CMK (cell line): ENCODE measurements at places on chromosomes 4 and X.

DNA sequence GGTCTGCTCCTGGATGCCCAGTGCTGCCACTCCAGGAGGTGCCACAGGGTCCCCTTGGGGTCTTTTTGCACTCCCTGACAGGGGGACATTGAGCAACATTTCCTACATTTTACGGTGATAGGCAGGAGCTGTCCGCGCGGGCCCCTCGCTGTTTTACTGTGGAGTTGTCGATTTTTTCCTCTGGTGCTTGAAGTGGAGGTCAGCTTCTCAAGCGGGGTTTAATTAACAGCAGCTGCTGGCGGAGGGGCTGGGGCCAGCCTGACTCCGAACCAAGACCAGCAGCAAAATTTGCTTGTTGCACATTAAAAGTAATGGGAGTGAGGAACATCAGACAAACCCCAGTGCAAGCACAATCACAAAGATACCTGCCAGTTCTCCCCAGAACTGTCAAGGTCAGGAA, 13.2 kb upstream of the SH3TC1 start:
- DNase-seq = no peak

DNA sequence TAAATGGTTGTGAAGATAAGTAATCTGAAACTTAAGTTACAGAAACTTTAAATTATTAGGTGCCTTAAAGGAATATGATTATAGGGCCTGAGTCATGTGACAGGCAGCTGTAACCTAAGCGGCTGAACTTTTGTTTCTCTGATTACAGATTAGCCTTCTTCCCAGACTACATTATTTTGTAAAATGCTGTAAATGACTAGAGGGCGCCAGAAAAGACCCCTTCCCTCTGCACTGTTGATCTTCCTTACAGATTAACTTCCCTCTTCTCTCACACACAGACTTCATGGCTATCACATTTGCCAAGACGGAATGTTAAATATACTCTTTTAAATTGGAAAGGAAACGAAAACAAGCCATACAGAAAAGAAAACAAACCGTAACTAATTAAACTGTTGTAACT, 96.6 kb downstream of the EVC2 start:
- DNase-seq = no peak

DNA sequence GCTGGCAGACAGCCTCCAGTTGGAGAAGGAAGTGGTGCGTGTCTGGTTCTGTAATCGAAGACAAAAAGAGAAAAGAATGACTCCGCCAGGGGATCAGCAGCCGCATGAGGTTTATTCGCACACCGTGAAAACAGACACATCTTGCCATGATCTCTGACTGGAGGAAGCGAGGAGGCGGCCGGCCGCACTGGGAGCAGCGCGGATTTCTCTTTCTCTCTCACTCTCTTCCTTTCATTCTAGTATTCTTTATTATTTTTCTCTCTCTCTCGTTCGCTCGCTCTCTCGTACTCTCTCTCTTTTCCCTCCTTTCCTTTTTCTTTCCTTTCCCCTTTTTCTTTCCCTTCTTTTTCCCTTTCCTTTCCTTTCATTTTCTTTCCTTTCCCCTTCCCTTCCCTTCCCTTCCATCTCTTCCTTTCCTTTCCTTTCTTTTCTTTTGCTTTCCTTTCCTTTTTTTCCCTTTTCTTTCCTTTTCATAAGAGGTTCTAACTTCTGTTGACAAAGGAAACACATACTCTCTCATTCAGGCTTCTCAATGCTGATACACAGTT, 1.2 kb downstream of the POU3F4 start:
- DNase-seq = no peak

DNA sequence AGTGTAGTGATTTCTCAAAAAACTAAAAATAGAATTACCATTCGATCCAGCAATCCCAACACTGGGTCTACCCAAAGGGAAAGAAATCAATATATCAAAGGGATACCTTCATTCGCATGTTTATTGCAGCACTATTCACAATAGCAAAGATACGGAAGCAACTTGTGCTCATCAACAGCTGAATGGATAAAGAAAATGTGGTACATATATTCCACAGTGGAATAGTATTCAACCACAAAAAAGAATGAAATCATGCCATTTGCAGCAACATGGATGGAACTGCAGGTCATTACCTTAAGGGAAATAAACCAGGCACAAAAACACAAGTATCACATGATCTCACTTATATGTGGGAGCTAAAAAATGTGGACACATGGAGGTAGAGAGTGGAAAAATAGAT, 42.7 kb upstream of the NKAP start:
- no peak for DNase-seq

GRCh38 chr4:141046255-141046654, 87.0 kb downstream of the RNF150 start:
- DNase-seq = no peak

DNA sequence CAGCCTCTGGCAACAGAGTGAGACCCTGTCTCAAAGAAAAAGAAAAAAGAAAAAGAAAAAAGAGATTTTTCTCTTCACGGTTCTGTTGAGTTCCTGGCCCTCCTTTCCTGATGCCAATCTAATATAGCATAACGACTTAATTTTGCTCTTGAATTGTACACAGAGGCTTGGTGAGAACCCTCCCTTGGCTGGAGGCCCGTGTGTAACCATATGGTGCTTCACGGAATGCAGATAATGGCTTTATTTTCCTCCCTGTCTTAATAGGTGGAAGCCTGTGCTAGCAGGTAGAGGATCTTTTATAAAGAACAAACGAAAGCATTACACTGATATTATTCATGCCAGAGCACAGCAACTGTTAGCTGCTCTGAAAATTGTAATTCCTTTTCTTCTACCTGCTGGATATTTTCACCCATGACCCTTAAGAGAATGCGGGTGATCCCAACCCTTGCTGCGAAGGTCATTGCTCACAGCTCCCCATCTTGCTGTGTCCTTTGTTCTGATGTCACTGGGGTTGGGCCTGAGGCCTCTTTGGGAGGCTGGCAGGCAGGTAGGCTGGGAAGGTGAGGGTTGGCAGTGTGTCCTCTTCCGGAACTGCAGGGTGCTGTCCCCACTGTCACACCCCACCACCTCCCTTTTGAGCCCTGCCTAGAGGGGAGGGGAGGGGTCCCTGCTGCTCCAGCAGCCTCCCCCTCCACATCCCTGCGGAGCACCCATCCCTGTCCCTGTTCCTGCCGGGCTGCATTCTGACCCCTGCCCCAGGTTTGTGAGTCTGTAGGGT, 83.8 kb upstream of the STOX2 start:
- DNase-seq = no peak

DNA sequence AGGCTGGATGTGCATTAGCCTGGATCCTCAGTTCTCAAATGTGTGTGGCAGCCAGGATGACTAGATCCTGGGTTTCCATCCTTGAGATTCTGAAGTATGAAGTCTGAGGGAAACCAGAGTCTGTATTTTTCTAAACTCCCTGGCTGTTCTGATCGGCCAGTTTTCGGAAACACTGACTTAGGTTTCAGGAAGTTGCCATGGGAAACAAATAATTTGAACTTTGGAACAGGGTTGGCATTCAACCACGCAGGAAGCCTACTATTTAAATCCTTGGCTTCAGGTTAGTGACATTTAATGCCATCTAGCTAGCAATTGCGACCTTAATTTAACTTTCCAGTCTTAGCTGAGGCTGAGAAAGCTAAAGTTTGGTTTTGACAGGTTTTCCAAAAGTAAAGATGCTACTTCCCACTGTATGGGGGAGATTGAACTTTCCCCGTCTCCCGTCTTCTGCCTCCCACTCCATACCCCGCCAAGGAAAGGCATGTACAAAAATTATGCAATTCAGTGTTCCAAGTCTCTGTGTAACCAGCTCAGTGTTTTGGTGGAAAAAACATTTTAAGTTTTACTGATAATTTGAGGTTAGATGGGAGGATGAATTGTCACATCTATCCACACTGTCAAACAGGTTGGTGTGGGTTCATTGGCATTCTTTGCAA, 67.6 kb downstream of the PDGFRA start:
- no peak for DNase-seq

GRCh38 chrX:17226736-17227135, 148.3 kb upstream of the NHS start:
- no peak for DNase-seq

- DNase-seq = no peak
These were observed 17.1 kb upstream of the ANXA3 start for GRCh38 chr4:78534286-78534955.

GRCh38 chr4:122796801-122797404, 29.7 kb upstream of the FGF2 start:
- no peak for DNase-seq

GRCh38 chrX:38552721-38553120, 8.6 kb upstream of the TSPAN7 start:
- no peak for DNase-seq

DNA sequence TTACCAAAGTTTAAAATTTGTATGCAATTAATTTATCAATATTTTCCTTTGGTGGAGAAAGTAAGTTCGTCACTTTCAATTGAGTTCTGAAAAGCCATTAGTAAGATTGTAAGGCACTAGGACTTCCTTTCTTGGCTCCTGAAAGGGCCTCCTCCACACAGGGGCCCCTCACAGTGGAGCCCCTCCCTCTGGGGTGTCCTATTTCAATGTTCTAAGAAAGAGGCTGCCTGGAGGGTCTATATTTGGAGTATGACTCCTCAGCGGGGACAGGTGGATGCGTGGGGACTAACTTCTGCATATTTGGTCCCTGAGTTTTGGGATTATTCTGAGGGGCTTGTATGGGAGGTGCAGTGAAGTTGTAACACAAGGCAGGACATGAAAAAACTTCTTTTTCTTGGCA, 1.6 kb upstream of the ARMCX4 start:
- DNase-seq = no peak

DNA sequence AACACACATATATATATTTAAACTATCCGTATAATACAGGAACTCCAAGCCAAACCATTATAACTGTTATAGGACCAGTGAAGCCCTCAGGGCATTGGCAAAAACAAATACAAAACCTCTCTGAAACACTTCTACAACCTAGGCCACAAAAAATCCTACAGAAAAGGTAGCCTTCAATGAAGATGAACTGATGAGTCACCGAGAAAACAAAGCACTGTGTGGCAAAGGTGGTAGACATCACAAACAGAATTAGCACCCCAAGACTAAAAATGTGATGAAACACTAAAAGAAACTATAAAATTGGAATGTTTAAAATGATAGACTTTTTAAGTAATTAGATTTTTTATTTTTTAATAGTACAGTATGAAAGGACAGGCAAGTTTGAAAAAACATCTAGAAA, 5.5 kb upstream of the HSPA4L start:
- DNase-seq = no peak

- no peak for DNase-seq
These were observed 43.5 kb downstream of the MID1 start for GRCh38 chrX:10576777-10577447.

GRCh38 chr4:131650951-131651350, 1498.1 kb upstream of the PCDH10 start:
- DNase-seq = no peak

DNA sequence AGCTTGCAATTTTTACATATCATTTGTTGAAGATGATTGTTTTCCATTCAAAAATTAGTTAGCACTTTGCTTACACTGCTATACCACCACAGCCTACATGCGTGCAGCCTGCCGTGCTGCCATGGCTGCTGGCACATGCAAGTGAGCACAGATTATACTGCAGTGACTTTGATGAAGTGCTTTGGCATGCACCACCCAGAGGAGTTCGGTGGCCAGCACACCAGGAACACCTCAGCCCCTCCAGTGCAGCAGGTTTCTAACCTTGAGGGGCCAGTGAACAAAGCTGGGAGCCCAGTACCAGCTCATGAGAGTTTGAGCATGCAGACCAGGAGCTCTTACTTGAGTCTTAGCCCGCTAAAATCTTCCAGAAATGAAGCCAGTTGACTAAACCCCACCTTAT, 431.5 kb downstream of the DACH2 start:
- no peak for DNase-seq

- no peak for DNase-seq
These were observed 207.2 kb downstream of the NLGN4X start for GRCh38 chrX:6021316-6022091.

GRCh38 chr4:152000518-152000917, 239.7 kb upstream of the GATB start:
- no peak for DNase-seq

DNA sequence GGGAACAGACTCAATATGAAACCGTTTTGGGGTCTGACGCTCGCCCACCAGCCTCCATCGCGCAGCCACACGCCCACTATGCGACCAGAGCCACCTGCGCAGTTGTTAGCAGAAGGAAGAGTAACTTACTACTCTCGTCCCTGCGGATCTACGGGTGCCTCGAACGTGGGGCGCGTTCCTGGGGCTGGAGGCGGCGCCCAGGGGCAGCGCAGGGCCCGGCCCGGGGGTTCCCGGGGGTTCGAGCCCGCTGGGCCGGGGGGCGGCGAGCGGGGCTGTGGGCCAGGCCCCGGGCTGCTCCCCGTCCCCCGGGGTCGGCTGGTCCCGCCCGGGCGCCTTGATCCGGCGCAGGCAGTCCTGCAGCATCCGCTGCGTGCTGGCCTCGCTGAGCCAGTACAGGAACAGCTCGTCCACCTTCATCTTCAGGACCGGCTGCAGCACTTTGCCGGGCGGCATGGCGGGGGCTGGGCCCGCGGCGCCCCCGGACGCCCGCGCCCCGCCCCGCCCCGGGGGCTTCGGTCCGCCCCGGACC, 404 bp downstream of the PPP2R3B start:
- peak; percentile 11 for DNase-seq

- DNase-seq = no peak
These were observed 159.1 kb upstream of the KIT start for GRCh38 chr4:54498661-54499111.

GRCh38 chrX:112839856-112840255, 775 bp downstream of the AMOT start:
- no peak for DNase-seq

GRCh38 chrX:40893251-40893910, 158.0 kb upstream of the MED14 start:
- DNase-seq = no peak

DNA sequence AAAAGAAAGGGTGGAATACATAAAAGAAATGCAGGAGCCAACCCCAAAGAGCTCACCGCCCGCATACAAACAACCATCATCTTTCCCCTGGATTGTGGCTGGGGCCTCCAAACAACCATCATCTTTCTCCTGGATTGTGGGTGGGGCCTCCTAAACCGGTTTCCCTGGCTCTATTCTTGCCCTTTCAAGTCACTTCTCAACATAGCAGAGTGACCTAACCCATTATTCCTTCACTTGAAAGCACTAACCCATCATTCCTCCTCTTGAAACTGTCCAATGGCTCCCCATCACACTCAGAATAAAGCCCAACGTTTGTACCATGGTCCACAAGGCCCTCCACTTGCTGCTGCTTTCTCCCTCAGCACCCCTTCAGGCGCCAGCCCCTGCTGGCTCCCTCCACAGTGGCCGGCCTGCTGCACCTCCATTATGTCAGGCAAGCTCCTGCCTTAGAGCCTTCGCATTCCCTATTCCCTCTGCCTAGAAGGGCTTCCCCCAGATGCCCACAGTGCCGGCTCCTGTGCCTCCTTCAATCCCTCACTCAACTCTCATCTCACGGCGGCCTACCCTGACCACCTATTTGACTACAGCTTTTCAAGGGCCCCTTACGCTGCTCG, 24.1 kb downstream of the SMIM43 start:
- no peak for DNase-seq

- DNase-seq = no peak
These were observed 62.0 kb downstream of the MBNL3 start for GRCh38 chrX:132426695-132427281.

- no peak for DNase-seq
These were observed 180.4 kb downstream of the NR3C2 start for GRCh38 chr4:148261848-148262247.
